Esophagus mucosa (tissue), 1 donor: ENCODE measurements at places on chromosomes 11 and 22. TPM values are rescaled to one million over a fixed set of nuclear protein-coding genes. Genes with fewer than 3 reads are reported as not detected.

Gene NCR3LG1
- total RNA-seq, result 1.4 TPM

Gene ART1
- not detected for total RNA-seq

Gene GPHA2
- total RNA-seq, result not detected

Gene YIF1A
- total RNA-seq, result 69.7 TPM

Gene TEX12
- 0.16 TPM for total RNA-seq

Gene TRPC6
- total RNA-seq, result 0.36 TPM

Gene DNAJB7
- not detected for total RNA-seq

Gene KLHL35
- 0.84 TPM for total RNA-seq

GRCh38 chr22:39721206-39722031 is 150.9 kb downstream of the CACNA1I start:
- ATAC-seq, result no peak

DNA sequence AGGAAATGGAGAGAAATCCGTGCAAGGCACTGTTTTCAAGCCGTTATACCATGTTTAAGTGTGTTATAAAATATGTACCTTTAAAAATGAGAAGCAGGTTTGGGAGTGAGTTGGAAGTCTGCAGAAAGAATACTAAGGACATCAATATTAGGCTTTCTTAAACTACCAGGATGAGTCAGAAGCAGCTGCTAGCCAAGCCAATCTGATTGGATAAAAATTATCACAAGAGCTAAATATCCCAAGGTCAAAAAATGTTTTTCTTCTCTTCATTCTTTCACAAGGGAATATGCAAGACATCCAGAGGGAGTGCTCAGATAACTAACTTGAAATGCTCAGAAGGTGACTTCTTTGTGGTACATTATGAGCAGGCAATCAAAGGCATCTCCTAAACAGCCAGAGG is 19.3 kb upstream of the CKAP5 start:
- no peak for ATAC-seq

DNA sequence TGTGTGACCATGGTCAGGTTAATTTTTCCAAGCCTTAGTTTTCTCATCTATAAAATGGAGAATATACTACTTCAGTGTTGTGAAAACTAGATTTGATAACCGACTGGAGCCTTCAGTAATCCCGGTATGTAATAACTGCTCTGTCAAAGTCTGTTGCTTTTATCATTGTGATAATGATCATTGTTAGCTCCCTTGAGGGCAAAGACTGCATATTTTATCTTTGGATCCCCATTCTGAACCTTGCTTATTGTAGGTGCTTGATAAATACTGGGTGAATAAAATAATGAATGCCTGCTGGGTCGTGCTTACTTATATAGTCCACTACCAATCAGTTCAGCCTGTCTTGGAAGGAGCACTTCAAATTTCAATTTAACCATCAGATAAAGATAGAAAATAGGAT is 105.3 kb downstream of the ARFGAP2 start:
- no peak for ATAC-seq

- no peak for ATAC-seq
These were observed 77.8 kb upstream of the TRPC6 start for GRCh38 chr11:101661559-101661958.

DNA sequence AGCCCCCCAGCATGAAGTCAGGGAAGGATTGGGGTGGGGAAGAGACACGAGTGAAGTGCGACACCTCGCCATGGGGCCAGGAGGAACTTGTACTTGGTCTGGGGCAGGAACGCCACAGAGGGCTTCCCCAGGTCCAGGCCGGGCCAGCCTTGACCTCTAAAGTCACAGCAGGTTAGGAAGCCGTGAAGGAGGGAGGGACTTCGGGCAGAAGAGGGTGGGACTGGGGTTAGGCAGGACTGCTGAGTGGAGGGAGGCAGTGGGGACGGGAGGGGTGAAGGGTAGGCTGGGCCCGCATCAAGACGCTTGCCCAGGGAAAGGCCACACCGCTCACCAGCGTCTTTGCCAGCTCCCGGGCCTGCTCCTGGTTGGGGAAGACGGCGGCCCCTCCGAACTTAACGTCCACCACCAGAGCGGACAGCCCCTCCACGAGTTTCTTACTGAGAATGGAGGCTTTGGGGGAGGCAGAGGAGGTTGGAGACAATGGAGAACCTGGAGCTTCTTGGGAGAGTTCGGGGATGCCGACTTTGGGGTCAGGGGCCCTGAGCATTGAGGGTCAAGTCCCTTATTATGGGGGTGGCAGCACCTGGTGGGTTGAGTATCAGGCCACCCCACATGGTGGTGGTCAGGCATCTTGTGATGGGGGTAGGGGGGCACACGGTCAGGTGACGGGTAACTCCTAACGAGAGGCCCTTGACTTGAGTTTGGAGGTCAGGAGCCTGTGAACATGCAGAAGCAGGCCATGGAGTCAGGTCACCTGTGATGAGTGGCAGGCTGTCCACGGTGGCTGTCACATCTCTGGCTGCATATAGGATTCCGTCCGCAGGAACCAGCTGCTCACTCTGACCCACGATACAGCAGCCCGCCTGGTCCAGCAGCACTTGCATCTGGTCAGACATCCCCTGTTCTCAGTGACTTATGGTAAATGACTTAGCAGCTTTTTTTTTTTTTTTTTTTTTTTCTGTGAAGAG is 1.7 kb upstream of the SCO2 start:
- ATAC-seq, result peak; percentile 0

DNA sequence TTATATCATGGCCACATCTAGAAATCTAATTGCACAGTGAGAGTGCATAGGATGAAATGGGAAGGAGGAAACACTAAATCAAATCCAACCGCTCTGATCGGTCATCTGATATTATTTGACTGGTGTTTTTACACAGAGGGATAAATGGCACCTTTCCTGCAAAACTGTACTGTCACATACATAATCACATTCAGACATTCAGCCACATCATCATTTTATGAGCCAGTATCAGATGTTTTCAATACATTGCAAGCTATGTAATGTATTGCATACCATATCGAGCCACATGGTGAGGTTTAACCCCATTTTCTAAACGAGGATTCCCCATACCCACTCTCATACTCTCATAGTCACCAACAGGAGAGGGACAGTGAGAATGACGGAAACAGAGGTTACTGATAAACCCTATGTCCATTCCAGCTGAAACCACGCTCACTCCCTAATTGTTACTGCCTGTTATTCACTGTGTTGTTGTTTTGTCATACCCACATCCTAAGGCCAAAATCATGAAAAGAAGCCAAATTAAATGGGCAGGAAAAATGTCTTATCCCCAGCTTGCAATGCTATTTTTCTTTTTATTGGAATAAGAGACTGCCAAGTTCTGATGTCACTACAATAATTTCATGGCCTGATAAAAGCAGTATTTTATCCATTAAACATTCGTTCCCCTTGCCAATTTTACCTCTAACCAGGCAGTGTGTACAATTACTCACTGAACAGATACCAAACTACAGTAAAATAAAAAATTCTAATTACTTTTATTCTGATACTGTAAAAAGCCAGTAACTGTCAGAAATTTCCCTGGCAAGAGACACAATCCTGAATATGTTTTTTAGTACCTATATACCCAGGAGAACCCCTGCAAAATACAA is 9.0 kb downstream of the CDON start:
- ATAC-seq, result no peak

DNA sequence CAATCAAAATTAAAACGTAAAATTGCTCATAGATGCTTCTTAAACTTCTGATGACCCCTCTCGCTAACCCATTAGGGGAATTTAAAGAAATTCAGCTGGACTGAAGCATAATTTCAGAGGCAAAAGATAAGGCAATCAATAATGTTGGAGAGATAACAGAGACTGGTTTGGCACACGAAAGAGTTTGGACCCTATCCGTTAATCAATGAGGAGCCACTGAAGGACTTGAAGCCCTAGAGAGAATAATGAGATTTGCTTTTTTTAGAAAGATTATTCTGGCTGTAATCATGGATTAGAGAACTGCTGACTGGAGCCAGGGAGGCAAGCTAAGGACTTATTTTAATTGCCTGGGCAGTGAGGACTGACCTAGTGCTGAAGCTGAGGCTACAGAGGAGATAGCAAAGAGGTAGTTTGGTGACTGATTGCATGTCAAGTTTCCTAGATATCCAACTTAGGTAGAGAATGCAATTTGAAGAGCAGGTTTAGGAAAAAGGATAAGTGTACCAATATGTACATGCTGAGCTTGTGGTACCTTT is 11.9 kb upstream of the ARHGAP42 start:
- ATAC-seq, result no peak

- ATAC-seq, result no peak
These were observed 100.6 kb upstream of the TENM4 start for GRCh38 chr11:79541466-79541865.

DNA sequence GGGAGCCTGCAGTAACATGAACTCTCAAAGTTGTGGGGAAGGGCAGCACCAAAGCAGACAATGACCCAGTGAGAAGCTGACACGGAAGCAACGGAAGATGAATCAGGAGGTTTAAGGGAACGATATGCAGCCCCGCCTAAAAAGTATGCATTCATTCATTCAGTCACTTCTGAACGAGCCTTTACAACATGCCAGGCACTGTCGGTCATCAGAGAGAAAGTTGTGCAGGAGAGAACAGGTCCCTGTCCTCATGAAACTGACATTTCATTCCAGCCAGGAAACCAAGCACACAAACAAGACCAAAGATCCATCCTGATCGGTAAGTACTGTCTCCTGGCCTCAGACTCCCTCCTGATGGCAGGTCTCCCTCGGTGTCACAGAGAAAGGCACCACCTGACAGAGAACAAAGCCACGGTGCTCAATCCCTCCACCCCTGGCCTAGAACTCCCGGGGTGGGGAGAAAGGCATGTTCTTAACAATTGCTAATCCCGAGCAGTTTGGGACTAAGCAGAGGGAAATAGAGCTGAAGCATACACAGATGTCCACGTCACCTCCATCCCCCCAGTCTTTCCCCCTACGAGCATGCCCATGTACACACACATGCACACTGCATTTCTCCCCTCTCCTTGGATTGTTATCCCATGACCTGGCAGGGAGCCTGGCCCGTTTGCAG is 49.3 kb downstream of the LRFN4 start:
- peak; percentile 85 for ATAC-seq

GRCh38 chr22:43256976-43257545 is 70.1 kb upstream of the TTLL12 start:
- ATAC-seq, result no peak

DNA sequence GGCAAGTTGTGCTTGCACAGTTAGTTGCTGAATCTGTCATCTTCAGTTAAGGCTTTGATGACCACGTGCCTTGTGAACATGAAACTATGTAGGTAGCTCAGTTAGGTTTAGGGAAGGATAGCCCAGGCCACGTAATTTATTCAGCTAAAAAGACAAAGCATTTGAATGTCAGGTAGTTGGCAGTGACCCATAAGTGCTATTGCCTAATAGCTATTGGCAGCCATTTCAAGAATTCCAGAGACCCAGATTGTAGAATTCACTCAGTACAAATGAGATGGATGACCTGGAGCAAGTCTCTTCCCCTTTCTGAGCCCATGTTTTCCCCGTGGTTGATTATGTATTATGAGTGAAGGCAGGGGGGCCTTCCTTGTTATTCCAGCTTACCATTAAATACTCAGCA is 265.3 kb upstream of the ANO5 start:
- ATAC-seq, result no peak

- no peak for ATAC-seq
These were observed 92.7 kb downstream of the NAV2 start for GRCh38 chr11:19805376-19805775.

GRCh38 chr11:41826085-41826484 is 366.6 kb upstream of the LRRC4C start:
- ATAC-seq, result no peak

GRCh38 chr11:34380696-34381095 is 22.9 kb upstream of the ABTB2 start:
- peak; percentile 41 for ATAC-seq

DNA sequence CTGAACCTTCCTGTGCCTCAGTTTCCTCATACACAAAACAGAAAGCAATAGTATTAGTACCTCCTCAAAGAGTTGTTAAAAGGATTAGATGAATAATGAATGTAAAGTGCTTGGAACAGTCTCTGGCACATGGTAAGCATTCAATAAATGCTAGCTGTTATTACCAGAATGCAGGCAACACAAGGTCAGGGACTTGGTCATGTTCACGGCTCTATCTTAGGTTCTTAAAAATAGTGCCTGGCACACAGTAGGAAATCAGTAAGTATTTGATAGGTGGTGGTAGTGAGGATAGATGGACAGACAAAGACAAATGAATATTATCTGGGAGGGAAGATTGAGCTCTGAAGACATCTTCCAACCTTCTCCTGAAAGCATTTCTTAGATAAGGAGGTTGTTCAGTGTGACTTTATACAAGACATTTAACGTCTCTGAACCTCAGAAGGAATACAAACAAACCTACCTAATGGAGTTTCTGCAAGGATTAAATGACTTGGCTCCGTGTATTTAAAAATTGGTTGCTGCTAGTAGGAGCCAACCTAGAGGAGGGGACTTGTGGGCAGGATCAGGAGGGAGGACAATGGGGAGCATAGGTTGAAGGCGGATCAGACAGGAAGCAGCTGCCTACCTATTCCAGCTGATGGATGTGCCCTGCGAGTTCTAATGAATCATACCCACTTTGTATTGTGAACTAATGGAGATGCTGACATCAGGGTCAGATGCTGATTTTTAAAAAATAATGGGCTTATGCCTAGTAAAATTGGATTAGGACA is 94.1 kb downstream of the DBX1 start:
- ATAC-seq, result no peak

DNA sequence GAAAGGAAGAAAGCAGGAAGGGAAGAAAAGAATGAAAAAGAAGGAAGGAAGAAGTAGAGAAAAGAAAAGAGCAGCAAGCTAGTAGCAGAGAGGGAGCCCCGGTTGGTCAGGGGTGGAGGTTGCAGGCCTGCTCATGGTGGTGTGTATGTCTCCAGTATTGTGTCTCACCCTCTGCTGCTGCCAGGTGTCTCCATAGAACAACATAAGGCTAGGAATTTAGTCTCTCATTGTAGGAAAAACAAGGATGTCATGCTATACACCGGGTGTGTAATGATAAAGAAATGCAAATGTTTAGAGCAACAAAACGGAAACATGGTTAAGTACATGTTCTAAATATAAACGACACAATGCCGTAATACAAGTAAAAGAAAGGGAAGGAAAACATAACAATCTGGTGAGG is 342.5 kb downstream of the NTM start:
- ATAC-seq, result no peak

GRCh38 chr11:45754261-45754709 is 50.7 kb upstream of the SLC35C1 start:
- peak; percentile 13 for ATAC-seq

- ATAC-seq, result no peak
These were observed 9.3 kb upstream of the MIAT start for GRCh38 chr22:26648011-26648497.

- no peak for ATAC-seq
These were observed 49.0 kb upstream of the CYP2D6 start for GRCh38 chr22:42179616-42180015.
